ENCODE measurements at places on chromosomes 6 and 20.

DNA sequence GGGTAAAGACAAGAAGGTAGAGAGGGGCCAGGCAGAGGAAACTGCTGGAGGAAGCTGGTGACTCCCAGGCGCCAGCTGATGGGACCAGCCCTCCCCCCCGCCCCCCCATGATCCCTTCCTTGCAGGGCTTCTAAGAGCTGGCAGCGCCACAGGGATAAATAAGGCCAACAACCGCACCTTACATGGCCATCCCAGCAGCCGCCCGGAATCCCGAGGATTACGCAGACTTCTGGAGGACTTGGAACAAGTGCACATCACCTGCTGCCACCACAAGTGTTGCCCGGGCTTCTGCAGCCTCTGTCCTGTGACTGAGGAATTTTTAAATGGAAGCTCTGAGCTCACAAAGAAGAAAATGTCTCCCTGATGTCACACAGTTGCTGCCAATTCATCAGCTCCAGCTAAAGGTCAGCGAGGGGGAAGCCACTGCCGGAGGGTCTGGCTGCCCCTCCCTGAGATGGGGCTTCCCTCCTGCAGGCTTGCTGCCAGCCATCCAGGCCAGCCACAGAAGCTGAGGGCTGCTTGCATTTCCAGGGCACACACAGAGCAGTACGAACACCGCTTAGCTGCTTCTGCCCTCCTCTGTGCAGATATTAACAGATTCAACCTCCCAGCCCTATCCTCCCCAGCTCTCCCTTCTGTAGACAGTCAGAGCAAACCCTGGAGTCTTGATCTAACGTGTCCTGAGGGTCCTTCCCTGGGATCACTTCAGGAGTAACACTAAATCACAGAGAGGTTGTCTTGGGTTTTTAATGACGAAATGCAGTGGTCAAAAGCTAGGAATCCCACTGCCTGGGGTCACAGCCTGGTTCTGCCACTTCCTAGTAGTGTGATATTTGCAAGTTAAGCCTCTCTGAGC lies 38.6 kb upstream of the PIM1 start:
- no peak for DNase-seq

DNA sequence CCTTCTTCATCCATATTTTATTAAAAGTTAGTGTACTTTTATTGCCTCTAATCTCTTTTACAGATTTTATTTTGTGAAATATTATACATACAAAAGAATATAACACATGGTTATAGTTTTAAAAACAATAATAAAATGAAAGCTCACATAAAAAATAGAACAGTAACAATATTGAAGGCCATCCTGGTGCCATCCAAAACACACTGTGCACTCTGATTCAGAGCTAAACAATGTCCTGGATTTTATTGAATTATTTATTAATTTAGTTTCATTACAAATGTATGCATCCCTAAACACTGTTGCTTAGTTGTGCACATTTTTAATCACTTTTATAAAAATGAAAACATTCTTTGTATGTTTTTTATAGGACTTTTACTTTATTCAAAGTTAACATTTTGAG lies 32.9 kb downstream of the RNF217 start:
- no peak for DNase-seq

GRCh38 chr6:20839630-20840029 lies 305.4 kb downstream of the CDKAL1 start:
- no peak for DNase-seq

GRCh38 chr6:64680446-64680845 lies 1026.6 kb downstream of the EYS start:
- DNase-seq, result peak; percentile 67

- no peak for DNase-seq
Observed at GRCh38 chr6:43127180-43127579, 43.9 kb upstream of the SRF start.

- no peak for DNase-seq
Observed at GRCh38 chr6:130766239-130767144, 60.7 kb upstream of the SMLR1 start.

GRCh38 chr20:5191829-5192569 lies 65.2 kb downstream of the CDS2 start:
- DNase-seq, result peak; percentile 67

- no peak for DNase-seq
Observed at GRCh38 chr6:64084185-64084663, 448.6 kb downstream of the PHF3 start.

GRCh38 chr20:57107208-57107607 lies 159.2 kb downstream of the BMP7 start:
- DNase-seq, result no peak

- DNase-seq, result no peak
Observed at GRCh38 chr6:123150076-123150475, 154.0 kb downstream of the CLVS2 start.

DNA sequence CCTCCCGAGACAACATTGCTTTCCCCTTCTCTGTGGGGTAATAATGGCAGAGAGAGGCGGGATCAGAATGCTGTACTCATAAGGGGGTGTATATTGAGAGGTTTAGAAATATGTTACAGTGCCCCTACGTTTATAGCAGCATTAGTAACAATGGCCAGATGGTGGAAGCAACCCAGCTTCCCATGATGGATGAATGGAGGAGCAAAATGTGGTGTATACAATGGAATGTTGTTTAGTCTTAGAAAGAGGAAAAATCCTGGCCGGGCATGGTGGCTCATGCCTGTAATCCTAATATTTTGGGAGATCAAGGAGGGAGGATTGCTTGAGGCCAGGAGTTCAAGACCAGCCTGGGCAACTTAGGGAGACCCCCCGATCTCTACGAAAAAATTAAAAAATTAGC lies 12.9 kb downstream of the BANF2 start:
- DNase-seq, result no peak

GRCh38 chr6:21240709-21241108 lies 352.8 kb upstream of the SOX4 start:
- no peak for DNase-seq

DNA sequence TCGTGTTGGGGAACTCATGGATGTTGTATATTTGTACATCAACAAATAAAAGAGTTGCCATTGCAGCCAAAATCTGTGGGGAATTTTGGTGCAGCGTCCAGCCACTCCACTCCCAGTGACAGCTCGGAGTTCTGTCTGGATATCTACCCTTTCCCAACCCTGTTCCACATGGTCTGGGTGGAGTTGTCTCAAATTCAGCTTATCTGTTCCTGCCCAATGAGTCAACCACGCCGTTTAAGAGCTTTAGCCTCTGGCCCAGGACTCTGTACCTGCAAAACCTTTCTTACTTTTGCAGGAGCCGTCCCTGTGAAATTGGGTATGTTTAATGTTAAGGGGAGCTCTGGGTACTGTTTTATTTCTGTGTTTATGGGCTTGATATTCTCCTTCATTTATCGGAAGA lies 33.9 kb upstream of the OVOL2 start:
- no peak for DNase-seq

- no peak for DNase-seq
Observed at GRCh38 chr6:120496661-120497060, 837.6 kb downstream of the TBC1D32 start.

- DNase-seq, result no peak
Observed at GRCh38 chr6:87628881-87629280, 38.9 kb downstream of the ORC3 start.
